ENCODE measurements at places on chromosomes 5 and 9.
A peak's percentile ranks its signal among the peaks of the same experiment; 100 is the strongest.

DNA sequence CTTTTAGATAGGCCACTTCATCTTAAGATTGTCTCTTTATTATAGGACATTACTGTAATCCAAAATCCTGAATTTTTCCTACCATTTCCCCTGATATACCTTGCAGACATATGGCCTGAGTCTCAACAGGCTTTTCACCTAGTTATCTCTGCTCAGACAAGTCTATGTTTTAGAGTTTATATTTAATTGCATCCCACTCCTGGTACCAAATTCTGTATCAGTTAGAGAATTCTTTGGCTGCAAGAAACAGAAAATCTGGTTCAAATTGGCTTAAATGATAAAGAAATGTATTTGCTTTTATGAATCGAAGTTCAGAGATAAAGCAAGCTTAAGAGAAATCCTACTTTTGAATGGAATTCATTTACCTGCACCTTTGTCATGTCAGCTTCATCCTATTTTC is 102.2 kb upstream of the OSMR start:
- DNase-seq: no peak

- no peak for DNase-seq
Observed at GRCh38 chr5:9222054-9222976, 323.6 kb downstream of the SEMA5A start.

DNA sequence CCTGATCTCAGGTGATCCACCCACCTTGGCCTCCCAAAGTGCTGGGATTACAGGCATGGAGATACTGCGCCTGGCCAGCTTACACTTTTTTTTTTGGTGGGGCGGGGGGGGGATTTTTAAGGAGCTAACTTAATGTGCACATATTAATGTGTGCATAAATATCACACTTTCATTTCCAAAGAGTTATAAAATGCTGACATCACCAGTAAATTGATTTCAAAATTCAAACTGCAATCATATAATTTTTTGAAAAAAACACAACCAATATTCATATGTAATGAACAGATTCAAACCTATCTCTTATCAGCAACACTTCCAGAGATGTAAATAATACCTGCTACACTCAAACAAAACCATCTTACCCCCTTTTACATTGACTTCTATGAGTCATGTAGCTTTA is 1006.6 kb upstream of the DMAC1 start:
- DNase-seq: no peak

DNA sequence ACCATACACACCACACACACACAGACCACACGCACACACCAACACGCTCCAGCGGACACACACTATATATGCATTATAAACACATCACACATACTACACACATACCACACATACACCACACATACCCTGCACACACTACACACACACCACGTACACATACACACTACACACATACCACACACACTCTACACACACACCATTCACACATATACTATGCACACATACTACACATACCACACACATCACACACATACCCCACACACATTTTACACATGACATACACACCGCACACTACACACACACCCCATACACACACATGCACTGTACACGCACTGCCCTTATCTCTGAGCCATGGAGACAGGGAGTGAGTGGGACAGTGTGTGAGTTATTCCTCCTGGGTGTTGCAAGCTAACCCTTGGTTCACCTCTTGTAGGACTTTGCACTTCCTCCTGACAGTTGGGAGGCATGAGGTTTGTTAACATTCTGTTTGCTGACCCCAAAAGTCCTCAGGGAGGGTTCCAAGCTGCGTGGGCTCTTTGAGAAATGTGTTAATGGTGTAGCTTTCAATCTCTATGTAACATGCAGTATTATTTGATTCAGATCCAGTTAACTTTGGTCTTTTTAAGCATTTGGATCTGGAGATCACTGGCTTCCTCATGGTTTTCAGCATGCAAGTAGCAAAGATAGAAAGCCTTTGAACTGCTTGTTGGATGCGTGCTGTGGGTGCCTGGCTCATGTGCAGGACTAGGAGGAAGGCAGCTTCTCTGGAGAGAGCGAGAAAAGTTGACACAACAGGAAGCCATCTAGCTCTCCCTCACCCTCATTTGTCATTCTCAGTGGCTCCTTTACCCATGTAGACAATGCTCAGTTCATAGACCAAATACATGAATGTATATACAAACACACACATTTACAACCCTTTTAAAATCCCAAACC is 13.7 kb downstream of the IL31RA start:
- no peak for DNase-seq

DNA sequence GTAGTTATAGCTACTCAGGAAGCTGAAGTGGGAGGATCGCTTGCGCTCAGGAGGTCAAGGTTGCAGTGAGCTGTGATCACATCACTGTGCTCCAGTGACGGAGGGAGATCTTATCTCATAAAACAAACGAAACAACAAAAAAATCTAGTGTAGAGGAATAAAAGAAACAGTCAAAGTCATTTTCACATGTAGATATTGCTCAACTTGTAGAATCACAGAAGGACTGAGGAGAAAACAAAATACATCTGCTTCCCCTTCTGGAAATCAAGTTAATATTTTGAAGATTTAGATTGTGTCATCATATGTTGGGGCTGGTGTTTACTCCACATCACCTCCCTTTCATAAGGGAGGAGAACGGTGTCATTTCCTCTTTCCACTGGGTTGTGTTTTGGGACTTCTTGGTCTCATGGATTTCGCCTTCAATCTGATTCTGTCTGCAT is 8.2 kb upstream of the SLC46A2 start:
- DNase-seq: no peak

- DNase-seq: no peak
Observed at GRCh38 chr5:72408603-72409002, 88.4 kb downstream of the PTCD2 start.

GRCh38 chr5:635306-636055 is 23.3 kb downstream of the CEP72 start:
- DNase-seq: no peak

DNA sequence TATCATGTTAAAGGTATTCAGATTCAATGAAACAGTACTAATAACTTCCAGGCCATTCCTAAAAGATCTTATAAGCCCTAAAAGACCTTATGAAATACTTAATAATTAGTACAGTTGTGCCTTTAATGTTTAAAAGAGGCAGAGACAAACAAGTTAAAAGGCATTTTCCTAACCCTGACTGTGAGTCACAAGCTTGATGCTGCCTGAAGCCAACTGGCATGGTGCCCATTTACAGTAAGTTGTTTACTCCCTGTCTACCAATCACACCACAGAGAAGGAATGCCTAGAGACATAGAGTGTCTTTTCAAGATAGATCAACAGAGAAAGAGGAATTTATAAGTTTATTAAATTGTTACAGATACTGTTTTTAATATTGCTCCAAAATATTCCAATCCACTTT is 47.8 kb downstream of the NR3C1 start:
- DNase-seq: no peak

DNA sequence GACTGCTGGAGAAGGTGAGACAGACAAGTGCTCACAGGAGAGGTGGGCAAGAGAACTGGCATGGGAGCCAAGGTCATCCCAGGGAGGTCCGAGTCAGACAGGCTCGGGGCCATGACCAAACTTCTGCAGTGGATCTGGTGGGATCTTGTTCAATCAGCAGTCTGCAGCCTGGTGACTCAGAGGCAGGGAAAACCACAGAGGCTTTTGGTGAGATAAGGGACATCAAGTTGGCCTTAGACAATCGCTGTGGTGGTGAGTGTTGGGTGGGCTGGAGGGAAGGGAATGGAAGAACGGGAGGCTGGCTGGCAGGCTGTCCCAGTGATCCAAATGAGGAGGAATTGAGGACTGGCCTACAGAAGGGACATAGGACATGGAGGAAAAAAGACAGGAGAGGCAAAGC is 123.8 kb downstream of the TMEM174 start:
- no peak for DNase-seq

GRCh38 chr5:125409861-125410536 is 663.6 kb upstream of the ZNF608 start:
- DNase-seq: no peak

- no peak for DNase-seq
Observed at GRCh38 chr5:77086368-77086688, 757 bp downstream of the ZBED3 start.

- DNase-seq: no peak
Observed at GRCh38 chr9:76891874-76892273, 14.0 kb downstream of the PRUNE2 start.

DNA sequence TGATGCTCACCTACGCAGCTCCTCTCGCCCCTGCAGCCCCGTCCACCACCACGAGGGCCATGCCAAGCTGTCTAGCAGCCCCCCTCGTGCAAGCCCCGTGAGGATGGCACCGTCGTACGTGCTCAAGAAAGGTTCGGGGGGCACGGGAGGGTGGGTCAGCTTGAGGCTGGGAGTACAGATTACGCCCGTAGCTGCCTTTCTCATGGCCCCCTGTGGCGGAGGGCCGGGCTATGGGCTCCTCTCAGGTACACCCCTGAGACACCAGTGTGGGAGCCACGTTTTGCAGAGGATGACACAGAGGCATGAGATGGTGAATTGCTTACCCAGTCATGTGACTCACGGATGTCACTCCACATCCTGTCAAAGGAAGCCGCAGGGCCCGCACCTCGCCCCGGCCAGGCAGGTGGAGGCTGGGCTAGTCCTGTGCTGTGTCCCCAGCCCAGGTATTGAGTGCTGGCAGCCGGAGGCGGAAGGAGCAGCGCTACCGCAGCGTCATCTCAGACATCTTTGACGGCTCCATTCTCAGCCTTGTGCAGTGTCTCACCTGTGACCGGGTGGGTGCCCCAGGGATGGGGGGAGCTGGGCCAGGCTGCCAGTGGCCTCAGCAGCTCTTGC is 33.7 kb downstream of the USP20 start:
- peak; percentile 83 for DNase-seq

DNA sequence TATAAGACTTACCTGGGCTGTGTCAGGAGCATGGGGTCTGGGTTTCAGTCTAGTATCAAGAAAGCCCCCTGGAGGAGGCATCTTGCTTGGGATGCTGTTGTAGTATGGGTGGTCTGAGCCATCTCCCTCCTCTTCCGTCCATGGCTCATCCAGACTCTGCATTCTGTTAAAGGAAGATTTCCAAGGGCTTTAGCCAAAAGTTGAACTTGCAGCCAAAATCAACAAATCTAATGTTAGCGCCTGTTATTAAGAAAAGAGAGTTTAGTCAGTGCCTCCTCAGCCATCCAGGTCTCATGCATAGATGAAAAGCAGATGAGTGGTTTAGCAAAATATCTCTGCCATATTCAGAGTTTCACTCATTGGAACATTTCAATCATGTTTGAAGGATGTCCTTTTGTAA is 55.6 kb downstream of the S1PR3 start:
- no peak for DNase-seq

DNA sequence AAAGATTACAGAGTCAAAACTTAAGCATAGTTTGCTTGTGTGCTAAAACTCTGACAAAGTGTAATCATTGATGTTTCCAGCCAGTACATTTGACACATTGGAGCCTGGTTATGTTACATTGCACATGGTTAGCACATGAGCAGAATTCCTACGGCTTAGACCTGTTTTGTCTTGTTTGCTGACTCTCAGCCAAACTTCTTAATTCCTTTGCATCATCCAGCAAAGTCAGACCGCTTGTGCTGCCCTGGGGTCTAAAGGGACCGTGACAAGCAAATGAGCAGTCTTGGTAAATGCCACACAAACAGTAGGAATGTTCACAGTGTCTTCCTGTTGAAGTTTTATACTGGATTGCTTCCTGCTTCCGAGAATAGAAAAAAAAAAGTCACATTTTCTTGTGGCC is 72.0 kb upstream of the ENTREP1 start:
- no peak for DNase-seq

DNA sequence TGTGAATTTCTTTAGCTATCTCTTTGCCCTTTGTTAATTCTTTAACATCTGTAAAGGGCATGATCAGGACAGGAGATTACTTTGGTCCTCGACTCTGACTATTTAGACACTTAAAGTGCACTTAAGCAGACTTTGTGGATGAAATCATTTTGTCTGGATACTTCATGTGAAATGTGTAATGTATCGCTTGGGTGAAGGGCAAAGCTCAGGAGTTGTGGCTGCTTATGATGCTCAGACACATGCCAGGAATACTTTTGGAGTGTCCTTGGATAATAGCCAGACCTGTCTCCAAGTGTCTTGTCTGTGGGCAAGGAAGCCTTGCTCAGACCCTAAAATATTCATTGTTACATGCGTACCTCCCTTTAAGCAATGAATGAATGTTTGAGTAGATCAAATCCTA is 87.8 kb downstream of the RAI14 start:
- no peak for DNase-seq

GRCh38 chr5:25448190-25448621 is 803.4 kb upstream of the CDH10 start:
- no peak for DNase-seq

- DNase-seq: no peak
Observed at GRCh38 chr9:10649076-10649475, 36.3 kb upstream of the PTPRD start.

GRCh38 chr9:4508907-4509589 is 18.8 kb downstream of the SLC1A1 start:
- no peak for DNase-seq

DNA sequence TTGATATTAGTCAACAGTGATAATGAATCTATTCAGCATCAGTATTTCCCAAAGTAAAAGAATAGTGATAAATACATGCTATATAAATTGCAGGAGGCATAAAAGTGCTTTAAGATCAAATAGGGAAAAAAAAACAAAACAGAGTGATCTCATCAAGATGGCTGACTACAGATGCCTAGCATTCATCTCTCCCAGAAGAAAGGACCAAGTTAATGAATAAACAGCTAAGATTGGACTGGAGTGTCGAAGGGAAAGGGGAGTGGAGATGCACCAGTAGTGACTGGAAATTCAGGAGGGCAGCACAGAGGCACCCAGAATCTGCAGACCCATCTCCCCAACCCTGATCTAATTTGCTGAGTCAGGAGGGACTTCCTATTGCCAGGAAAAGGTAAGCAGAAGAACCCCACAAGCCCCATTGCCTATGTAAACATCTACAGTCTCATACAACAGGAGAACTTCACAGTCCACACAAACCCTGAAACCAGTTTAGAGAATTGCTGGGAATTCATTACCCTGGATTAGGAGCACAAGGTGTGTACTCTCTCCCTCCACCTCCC is 699.4 kb downstream of the PTPRD start:
- DNase-seq: no peak

DNA sequence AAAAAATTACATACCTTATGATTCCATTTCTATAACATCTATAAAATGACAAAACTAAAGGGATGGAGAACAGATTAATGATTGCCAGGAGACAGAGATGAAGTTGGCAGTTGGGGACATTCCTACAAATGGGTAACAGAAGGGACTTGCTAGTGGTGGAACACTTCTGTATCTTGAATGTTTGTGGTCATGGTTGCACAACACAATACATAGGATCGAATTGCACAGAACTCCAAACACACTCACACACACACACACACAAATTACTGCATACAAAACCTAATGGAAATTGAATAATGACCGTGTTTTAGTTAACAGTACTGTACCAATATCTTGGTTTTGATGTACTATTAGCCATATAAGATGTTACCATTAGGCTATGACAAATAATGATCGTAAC is 330.7 kb upstream of the POU5F2 start:
- no peak for DNase-seq

GRCh38 chr5:61915646-61916045 is 390.4 kb upstream of the KIF2A start:
- no peak for DNase-seq

Data from activated CD4-positive, alpha-beta T cell treated with anti-CD3 and anti-CD28 coated beads, Interleukin-2, amount 50 U/mL, for 24 hours (primary cell).